Activated naive CD4-positive, alpha-beta T cell treated with anti-CD3 and anti-CD28 coated beads, Interleukin-2, amount 50 U/mL, for 16 hours (primary cell): ENCODE measurements at places on chromosomes 12 and 14.

- DNase-seq = no peak
These were observed 9.0 kb upstream of the ANO2 start for GRCh38 chr12:5953835-5954586.

DNA sequence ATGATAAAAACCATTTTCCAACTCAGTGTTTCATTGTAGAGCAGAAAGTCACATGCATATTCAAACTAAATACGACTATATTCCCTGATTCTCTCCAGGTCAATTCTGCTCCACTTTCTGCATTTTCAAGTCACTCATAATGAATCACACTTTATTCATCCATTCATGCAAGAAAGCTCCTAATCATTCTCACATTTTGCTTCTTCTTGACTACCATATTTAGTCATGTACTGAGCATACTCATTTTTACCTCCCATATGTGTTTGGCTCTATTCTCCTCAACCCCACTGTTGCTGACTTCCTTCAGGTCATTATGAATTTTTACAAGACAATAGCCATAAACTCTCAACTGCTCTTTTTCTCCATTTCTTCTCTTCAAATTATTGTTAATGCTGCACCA, 43.4 kb upstream of the PIK3C2G start:
- DNase-seq = no peak

DNA sequence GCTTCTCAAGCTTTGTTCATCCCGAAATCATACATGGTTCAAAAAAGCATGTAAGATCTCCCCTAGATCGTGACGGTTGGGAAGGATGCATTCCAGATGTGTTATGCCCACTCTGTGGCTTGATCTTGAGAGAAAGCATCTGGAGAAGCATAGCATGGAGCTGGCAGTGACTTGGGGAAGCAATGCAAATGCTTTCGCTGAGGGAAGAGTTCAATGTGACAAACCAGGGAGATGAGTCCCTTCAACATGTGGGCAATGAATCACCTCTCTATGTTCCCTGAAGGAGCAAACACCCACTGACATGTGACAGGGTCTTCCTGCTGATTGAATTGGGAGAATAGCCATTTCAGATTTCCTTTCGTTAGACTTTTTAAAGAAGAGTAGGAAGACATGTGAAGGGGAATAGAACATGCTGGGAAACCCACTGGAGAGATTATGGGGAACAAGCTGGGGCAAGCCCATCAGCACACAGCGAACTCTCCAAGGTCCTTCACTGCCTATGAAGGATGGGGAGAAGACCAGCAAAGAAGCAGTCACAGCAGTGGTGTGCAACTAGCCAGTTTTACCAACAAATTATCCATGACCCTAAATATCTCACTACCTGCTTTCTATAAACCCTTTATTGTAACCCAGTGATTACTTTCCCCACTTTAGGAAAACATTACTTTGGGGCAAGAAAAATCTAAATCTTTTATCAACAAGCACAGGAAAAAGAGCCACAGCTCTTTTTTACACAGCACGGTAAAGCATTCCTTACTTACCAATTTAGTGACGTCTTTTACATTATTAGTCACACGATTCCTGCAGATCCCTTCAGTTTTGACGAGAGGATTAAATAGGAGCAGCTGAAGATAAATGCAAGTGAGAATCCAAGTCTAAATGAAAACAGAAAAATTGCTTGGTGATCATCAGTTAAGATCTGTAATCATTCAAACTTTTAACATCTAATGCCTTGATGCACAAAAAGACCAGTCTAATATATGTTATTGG, 35.0 kb downstream of the KITLG start:
- DNase-seq = no peak

DNA sequence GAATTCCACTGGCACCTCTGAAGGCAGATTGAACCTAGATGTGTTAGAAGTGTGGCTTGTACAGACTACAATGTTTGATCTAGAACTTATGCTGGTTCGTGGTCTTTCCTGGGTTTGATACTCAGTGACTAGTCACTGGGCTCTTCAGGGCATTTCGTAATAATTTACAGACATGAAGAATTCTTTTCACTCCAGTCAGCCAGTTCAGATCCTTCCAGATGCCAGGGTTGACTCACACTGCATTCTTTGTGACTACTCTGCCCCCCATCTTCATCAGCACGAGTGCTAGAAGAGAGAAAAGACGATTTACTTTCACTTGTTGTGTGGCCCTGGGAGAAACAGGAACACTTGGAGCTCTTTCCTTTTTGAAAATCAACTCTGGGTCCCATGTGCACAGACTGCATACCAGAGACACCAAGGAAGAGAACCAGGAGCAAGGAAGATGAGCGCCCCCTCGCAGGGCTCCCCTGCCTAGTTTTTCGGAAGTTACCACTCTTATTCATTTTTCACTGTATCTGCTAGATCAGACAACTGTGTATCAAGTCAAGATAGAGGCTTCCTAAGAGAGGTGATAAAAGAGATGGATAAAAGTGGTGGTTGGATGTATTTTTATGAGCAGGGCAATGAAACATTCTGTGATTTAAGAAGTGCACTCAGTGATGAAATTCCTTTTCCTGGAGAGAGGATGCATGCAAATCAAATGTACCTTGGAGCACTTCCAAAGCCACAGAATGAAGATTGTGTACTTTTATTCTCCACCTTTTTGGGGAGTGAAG, 33.5 kb upstream of the EVL start:
- no peak for DNase-seq

GRCh38 chr12:131836193-131836592, 8.0 kb downstream of the MMP17 start:
- no peak for DNase-seq

DNA sequence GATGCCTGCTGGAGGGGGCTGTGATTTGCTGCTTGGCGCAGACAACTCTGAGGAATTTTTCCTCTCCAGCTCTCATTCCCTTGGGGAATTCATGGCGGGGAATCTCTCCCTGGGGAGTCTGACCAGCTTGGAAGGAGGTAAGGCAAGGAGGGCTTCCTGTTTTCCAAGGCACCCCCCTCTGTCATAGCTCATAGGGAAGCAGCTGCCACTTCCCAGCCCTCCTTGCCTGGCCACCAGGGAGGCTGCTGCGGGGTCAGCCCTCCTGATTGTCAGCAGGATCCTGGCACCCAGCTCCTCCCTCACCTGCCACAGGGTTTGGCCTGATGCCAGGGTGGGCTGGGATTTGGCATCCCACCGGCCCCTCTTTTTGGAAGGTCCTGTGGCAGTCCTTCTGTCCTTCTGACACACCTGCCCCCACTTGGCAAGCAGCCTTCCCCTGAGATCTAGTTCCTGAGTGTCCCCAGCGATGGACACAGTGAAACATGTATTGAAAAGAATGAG, 74.9 kb downstream of the TSPAN9 start:
- no peak for DNase-seq

- DNase-seq = no peak
These were observed 148.4 kb downstream of the RPAP3 start for GRCh38 chr12:47557386-47557785.

GRCh38 chr12:1984759-1985158, 19.5 kb downstream of the DCP1B start:
- no peak for DNase-seq

DNA sequence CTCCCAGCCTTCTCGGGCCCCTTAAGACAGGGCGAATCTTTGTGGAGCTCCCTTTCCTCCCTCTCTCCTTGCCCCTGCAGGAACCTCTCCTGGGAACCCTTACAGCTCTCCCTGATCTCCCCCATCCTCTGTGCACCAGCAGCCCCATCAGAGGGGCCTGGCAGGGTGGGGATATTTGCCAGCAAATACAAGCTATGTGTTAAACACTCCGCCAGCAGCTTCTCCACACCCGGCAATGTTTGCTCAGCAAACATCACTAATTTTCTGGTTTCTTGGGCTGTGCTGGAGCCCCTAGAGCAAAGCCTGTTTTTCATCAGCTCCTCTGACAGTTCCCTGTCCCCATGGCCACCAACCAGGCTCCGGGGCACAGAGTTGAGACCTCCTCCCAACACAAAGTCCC, 147.5 kb upstream of the LHX5 start:
- DNase-seq = no peak

DNA sequence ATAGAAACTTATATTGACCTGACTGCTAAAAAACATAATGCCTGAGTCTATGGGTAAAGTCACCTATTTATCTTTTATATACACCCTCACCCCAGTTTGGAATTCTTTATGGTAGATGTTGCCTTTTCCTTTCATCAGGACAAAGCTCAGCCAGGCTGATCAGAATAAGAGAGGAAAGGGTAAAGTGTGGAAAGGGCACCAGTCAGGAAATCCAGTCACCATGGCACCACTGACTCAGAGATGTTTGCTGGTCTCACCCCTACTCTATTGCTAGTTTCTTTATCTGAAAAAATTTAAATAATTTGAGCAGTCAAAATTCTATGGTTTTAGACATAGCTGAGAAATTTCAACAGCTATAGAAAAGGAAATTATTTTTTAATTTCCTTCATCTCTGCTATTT, 49.2 kb upstream of the SSTR1 start:
- no peak for DNase-seq

DNA sequence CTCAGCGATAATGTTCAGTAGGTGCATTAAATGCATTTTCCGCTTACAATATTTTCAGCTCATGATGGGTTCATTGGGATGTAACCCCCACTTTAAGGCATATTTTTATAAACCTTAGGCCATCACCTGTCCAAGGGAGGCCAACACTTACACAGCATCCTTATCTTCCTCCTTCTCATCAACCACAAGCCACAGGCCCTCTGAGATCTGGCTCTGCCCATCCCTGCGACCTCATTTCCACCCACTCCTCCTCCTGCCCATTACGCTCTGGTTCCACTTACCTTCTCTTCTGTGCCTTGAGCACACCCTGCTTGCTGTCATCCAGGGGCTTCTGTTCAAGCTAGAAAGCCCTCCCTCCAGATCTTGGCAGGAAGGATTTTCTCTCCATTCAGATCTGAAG, 93.2 kb downstream of the EGLN3 start:
- DNase-seq = no peak

DNA sequence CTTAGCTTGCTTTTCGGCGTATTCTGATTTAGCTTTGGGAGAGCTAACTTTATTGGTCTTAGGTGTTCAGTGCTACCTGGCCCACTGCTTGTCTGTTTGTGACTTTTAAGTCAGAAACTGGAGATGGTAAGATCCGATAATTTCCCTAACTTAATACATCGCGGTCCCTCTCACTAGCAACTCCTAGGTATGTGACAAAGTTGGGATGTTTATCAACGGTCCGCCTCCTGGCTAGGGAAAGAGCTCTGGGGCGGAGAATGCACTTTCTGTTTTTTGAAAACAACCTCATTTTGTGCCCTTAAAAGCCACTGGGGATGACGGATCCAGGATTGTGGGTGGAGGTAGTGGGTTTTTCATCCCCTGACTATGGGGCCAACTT, 1.2 kb downstream of the CDKN1B start:
- no peak for DNase-seq

GRCh38 chr14:46432516-46432915, 219.1 kb downstream of the RPL10L start:
- DNase-seq = no peak

DNA sequence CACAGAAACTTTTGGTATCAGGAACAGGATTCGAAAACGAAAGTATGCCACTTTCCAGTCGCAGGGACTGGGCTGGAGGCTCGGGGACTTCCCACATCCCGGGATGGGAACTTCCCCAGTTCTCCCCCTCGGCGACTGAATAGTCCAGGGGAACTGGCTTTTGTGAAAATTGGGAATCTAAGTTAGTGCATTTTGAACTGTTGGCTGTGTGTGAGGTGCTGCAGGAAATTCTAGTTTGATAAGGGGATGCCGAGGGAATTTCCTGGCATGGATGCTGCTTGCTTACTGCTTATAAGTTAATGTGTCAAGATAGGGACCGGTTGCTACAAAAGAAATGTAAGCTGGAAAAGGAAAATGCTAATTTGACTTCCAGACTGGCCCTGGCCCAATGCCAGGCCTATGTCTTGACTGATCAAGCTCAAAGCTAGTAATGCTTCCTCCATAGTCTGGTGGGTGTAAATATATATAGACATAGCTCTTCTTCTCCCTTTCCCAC, 73.4 kb upstream of the EIF5 start:
- DNase-seq = no peak

DNA sequence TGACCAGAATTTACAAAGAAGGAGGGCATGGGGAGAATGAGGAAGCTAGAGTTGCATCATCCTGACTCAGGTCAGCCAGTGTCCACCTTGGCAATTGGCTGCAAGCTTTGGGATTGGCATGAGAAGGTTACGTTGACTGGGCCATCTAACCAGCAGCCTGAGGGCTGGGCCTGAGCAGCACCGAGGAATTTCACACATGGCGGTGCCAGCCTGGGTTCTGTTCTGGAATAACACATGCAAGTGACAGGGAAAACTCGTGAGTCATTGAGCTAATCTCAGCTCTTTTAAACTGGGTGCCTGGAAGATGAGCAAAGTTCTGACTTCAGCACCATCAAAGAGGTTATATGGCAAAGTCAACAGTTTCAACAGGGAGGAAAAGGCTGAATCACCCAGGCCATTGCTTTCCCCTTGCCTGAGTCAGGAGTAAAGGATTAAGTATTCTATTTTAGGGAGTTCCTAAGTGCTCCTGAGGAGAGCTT, 543.2 kb upstream of the TBX3 start:
- DNase-seq = no peak

- DNase-seq = no peak
These were observed 16.6 kb downstream of the RDH12 start for GRCh38 chr14:67718265-67718664.

DNA sequence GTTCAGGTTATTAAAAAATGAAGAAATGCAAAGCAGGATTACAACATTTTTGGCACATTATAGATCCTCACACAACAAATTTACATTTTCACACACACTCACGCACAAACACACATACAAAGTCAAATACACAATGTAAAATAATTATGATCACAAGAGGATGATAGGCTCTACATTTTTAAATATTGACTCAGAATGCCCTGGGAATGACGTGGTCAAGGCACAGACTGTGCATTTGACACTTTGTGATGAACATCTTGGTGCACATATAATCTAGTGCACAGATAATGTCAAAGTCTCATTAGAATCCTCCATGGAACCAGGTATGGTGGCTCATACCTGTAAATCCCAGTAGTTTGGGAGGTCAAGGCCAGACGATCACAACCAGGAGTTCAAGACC, 49.4 kb downstream of the DPF3 start:
- DNase-seq = no peak

GRCh38 chr12:88450136-88450535, 130.1 kb downstream of the KITLG start:
- DNase-seq = no peak

GRCh38 chr12:45130881-45131281, 80.0 kb upstream of the DBX2 start:
- DNase-seq = peak; percentile 16

DNA sequence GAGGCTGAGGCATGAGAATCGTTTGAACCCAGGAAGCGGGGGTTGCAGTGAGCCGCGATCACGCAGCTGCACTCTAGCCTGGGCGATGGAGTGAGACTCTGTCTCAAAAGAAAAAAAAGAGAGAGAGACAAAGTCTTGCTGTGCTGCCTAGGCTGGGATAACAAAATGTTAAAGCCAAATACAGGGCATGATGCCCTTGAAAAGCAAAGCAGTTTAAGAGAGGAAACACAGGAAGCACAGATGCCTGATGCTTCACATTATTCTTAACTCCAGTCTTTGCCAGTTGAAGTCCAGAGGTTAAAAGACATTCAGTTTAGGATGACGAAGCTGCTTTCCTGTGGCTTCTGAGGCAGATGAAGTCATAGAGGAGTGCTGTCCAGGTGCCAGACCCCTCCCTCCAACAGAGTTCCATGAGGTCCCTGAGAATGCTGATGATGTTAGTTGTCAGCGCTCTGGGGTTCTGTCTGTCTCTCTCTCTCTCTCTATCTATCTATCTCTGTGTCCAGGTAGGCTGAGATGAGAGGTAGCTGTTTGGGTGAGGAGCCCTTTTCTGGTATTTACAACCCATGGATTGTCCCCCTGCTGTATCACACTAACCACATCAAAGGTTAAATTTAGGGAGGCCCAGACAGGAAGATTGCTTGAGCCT, 4.9 kb upstream of the MRPL52 start:
- no peak for DNase-seq

- no peak for DNase-seq
These were observed 10.7 kb downstream of the PRH1 start for GRCh38 chr12:10873378-10873777.
